ENCODE measurements at places on chromosomes 7 and 10.

- DNase-seq: no peak
These were observed 3.1 kb downstream of the SH3PXD2A start for GRCh38 chr10:103852189-103852711.

DNA sequence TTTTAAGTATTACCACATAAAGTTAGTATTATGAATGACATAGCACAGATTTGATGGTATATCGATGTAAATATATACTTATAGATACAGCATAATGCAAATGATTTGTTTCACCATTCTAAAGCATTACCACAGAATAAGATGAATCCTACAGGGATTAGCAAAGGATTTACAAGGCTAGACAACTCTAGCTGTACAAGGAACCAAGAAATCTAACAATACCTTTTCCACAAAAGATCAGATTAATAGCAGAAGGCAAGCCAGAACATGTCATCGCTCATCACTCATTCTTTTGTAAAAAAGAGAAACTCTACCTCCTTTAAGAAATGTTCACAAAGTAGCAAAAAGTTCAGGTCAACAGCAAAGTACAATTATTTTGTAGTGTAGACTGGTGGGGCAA, 105.1 kb upstream of the ANK3 start:
- no peak for DNase-seq

DNA sequence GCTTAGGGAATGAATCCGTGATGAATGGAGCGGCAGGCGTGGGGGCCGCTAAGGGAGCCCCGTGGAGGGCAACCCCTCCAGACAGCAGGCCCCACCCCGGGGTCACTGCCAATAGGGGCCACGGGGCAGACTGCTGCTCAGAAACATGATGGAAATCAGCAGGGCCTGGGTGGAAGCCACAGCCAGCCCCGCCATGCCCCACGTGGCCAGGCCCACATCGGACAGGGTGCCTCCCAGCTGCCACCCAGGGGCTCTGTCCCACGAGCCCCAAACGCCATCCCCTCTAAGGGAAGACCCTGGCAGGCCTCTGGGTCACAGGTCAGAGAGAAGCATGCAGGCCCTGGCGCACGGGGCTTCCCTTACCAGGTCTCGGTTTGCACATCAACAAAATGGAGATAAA, 28.4 kb downstream of the TNRC18 start:
- no peak for DNase-seq

DNA sequence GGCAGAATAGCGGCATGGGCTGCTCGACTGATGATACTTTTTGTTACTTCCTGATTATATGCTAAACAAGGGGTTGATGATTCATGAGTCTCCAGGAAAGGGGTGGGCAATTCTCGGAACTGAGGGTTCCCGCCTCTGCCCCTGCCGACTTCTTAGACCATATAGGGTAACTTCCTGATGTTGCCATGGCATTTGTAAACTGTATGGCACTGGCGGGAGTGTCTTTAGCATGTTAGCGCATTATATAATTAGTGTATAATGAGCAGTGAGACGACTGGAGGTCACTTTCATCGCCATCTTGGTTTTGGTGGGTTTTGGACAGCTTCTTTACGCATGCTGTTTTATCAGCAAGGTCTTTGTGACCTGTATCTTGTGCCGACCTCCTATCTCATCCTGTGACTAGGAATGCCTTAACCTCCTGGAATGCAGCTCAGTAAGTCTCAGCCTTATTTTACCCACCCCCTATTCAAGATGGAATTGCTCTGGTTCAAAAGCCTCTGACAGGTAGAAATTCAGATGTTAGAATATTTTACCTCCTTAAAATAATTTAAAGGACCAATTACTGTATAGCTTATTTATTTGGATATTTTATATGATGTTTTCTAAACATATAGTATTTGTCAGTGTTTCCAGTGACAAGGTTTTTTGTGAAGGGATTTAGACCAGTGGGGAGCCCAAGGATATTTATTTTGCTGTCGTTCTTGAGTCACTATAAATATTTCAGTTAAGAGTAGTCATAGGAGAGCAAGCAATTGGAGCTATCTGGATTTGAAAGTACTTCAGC, 90.1 kb upstream of the PIK3CG start:
- no peak for DNase-seq

GRCh38 chr10:30434273-30435072, 489 bp downstream of the MAP3K8 start:
- DNase-seq: no peak

DNA sequence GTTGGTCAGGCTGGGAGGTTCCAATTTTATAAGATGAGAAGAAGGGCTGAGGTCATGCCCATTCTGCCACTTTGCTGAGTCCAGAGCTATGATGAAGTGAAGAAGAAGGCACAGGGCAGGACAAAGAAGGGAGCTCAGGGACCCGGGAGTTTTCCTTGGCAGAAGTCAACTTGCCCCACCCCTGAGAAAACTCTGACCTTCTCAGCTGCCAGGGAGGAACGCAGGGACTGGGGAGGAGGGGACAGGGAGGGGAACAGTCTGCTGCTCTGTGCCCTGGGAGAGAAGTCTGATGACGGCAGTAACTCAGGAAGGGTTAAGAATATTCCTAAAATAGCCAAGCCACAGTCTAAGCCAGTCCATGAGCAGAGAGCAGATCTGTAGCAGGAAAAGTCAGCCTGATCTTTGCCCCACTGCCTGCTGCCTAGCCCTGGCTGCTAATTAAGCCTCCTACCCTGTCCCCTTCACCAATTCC, 11.7 kb downstream of the ADIRF start:
- DNase-seq: no peak

- peak; percentile 36 for DNase-seq
These were observed 45.7 kb downstream of the FAM171A1 start for GRCh38 chr10:15325243-15325943.

GRCh38 chr7:94300176-94300835, 94.4 kb upstream of the COL1A2 start:
- no peak for DNase-seq

DNA sequence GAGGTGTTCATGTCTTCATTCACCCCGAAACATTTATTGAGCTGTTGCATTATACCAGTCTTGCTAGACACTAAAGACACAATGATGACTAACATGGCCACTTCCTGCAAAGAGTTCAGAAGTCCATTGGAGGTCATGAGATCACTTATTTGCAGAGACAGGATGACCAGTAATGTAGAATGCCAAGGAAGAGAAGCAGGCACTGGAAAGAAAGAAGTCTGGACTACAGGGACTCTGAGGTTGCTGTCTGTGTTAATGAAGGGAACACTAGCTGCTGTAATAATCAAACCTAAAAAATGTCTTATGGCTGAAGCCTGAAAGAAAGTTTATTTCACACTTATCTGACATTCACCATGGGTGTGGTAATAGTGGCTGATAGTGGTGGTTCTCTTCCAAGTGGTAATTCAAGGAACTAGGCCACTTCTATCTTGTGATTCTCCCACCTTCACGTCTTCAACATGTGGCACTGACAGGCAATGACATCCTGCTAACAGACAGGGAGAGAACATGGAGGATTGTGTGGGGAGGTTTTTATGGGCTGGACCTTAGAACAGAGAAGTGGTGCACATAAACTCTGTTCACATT, 89.2 kb upstream of the MKLN1 start:
- DNase-seq: no peak

DNA sequence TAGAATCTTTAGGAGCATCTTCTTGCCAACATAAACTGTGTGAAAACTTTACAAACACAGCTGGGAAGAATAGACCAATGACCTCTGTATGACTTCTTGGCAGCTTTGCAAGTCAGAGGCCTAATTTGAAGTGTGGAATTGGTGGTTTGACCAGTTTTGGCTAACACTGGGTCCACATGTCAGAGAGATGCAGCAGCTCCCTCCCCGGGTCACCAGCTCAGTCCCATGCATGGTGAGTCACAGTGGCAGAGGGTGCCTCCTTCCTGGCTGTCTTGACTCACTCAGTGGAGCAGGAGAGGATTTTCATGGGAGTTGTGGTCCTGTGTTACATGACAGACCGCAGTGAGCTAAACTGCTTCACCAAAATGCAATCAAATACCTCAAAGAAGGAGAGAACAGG, 8.2 kb upstream of the STARD3NL start:
- no peak for DNase-seq

- DNase-seq: no peak
These were observed 185.4 kb downstream of the KMT2E start for GRCh38 chr7:105199386-105199785.

DNA sequence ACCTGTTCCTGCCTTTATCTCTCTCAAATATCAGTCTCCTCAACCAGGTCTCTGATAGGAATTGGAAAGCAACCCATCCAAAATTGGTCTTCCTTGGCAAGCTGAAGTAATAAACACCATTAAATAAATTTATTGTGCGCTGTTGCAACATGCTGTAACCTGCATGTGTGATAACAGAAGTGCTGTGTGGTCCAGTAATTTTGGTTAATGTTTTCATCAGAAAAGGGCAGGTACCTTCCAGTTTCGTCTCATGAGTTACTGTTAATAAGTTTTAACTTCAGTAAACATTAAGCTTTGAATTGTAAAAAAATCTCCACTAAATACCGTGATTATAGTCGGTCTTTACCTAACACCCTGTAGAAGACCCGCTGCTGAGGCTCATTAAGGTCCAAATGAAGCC, 624.7 kb downstream of the TNS3 start:
- no peak for DNase-seq

DNA sequence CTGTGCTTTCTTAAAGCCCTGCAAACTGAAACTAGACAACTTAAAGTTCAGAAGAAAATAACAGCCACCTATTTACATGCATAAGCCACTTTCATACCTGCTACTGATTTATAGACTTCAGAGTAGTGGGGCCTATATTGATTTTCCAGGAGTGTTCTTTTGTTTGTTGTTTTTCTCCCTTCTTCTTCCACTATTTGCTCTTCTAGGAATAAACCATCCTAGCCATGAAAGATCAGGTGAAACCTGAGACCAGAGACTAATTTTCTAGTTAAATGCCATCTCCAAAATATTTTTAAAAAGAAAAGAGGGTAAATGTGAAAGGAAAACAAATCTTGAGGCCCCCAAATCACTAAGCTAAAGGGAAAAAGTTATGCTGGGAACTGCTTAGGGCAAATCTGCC, 72.4 kb upstream of the C1GALT1 start:
- no peak for DNase-seq

DNA sequence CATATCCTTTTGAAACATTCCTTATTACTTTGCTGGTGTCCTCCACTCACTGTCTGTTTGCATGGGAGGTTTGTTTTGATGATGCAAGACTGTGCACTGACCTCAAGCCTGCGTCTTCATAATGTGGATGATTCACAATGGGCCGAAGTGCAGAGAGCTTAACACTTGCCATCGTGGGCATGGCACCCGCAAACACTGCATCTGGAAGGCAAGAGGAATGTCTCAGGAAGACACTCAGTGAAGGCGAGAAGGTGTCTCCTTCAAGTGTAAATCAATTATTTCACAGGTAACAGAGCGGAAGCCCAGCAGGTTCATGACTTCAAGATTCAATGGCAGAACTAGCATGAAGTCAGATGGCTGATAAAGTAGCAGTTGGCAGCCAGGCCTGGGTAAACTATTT, 98.1 kb downstream of the DPY19L1 start:
- no peak for DNase-seq

GRCh38 chr10:77359287-77359691, 278.3 kb downstream of the KCNMA1 start:
- DNase-seq: no peak

- no peak for DNase-seq
These were observed 253.1 kb downstream of the CELF2 start for GRCh38 chr10:11270858-11271179.

DNA sequence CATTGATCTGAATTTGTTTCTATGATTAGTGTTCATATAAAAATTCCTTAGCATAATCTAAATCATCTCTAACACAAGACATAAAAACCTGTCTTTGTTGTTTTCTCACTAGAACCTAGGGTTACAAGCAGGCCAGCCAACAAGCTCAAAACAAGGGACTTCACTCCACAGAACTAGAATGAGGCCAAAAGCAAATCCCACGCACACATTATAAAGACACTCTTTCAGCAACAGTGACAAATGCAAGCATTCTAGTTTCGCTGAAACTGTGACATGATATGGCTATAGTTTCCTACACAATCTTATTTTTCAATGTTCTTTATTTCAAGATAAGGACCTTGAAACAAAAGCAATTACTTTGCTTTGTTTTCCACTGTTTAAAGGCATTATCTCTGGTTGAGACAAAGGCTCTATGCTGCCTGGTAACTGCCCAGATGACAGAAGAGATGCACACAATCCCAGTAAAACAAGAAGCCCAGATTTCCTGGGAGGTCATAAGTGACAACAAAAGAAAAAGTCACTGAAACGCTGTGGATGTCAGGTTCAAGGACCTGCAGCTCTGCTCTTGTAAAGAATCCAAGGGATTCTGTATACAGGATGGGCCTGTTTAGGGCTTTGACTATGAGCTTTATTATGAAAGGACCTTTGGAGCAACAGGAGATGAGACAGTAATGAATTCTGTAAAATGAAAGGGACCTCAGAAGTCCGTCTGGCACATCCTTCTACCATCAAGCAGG, 105.3 kb downstream of the SORCS1 start:
- no peak for DNase-seq

DNA sequence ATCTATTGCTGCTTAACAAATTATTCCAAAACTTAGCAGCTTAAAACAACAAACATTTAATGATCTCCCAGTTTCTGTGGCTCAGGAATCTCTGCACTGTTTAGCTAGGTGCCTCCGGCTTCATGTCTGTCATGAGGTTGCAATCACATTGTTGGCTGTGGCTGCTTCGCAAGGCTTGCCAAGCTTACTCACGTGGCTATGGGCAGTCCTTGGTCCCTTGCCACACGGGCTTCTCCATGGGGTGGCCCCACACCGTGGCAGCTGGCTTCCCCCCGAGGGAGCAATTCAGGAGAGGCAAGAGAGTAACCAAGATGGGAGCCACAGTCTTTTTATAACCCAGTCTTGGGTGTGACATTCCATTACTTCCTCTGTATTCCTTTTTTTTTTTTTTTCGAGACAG, 67.4 kb downstream of the NEURL1 start:
- no peak for DNase-seq

DNA sequence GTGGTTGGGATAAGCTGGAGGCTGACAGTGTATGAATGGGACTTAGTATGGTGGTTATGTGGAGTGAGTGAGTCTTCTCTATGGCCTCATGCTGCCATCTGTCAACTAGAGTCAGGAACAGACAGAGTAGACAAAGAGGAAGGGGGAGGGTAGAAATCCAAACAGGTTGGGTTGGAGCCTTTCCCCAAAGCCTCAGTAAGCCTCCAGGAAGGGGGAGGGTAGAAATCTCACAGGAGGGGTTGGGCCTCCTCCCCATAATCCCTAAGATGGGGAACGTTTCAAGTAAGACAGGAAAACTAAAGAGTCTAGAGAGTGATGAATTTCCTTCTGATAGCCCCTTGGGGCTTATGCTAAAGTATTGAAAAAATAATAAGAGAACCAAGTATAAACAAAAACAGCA, 2.0 kb upstream of the AKR1B15 start:
- DNase-seq: no peak
